ENCODE measurements at places on chromosomes 1 and 21. TPM values are rescaled to one million over a fixed set of nuclear protein-coding genes. Genes with fewer than 3 reads are reported as not detected.

SMCP gene
- total RNA-seq = not detected

S100A10 gene
- 234 TPM for total RNA-seq

TGFB2 gene
- 184 TPM for total RNA-seq

CLEC20A gene
- total RNA-seq = not detected

B4GALT2 gene
- total RNA-seq = 62.8 TPM

LRRC53 gene
- total RNA-seq = not detected

ALX3 gene
- total RNA-seq = not detected

C1orf185 gene
- total RNA-seq = not detected

CASZ1 gene
- 1.2 TPM for total RNA-seq

CTTNBP2NL gene
- 50.6 TPM for total RNA-seq

Data from osteocyte (in vitro differentiated cells).